ENCODE measurements at places on chromosomes 6 and 20. TPM values are rescaled to one million over a fixed set of nuclear protein-coding genes. Genes with fewer than 3 reads are reported as not detected.

Gene SLC22A16
- total RNA-seq: not detected

Gene COL21A1
- total RNA-seq: not detected

Gene SMIM29
- total RNA-seq: 27.7 TPM

Gene UNC5CL
- total RNA-seq: 2.2 TPM

GRCh38 chr20:64196847-64197306 is 32.6 kb downstream of the MYT1 start:
- H3K27ac ChIP-seq: no peak overlapping the region
- peaks cover 21% of the 10 kb centered on the region for H3K27me3 ChIP-seq
- no peak for DNase-seq

GRCh38 chr6:75624335-75624734 is 22.7 kb downstream of the SENP6 start:
- H3K4me1 ChIP-seq: peaks cover 29% of the 10 kb centered on the region
- H3K27me3 ChIP-seq: no peaks in the 10 kb centered on the region
- H3K4me3 ChIP-seq: no peak overlapping the region
- no peak overlapping the region for H3K27ac ChIP-seq
- DNase-seq: no peak
- peaks cover 41% of the 10 kb centered on the region for H3K36me3 ChIP-seq

DNA sequence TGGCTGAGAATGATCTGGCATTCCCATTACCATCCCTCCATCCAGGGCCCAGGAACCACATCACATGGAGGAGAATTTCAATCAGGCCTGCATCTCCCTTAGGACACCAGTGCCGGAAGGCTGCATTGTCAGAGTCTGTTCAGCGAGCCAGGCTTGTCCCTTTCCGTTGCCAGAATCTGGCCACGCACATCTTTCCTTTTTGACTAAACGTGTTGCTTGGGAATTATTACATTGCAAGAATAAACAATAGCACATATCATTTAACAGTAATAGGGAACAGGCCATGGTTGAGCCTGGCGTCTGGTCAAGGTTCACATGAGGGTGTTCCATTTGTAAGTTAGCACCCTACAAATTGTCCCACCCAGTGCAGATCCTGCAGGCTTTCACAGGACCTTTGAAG is 42.8 kb downstream of the SOBP start:
- H3K4me3 ChIP-seq: no peak overlapping the region
- no peaks in the 10 kb centered on the region for H3K27me3 ChIP-seq
- H3K4me1 ChIP-seq: no peaks in the 10 kb centered on the region
- no peaks in the 10 kb centered on the region for H3K36me3 ChIP-seq
- DNase-seq: no peak

DNA sequence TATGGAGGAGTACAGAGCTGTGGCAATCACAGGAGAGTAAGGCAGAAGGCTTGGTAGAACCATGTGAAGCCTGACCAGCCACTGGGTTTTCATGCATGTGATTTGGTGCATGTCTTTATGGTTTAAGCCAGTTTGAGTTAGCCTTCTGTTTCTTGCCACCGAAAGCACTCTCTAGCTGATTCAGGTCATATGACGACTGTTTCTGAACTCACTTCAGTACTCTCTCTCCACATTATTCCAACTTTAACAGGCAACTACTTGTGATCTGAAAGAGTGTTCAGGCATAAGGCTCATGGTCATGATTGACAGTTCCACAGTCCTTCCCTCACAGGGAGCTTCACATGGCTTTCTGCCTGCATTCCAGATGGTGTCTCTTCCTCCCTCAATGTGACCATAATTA is 63.3 kb upstream of the TAB2 start:
- no peaks in the 10 kb centered on the region for H3K36me3 ChIP-seq
- no peaks in the 10 kb centered on the region for H3K27me3 ChIP-seq
- no peak overlapping the region for H3K4me3 ChIP-seq
- peaks cover 16% of the 10 kb centered on the region for H3K4me1 ChIP-seq
- no peak overlapping the region for H3K27ac ChIP-seq

Measured in activated B cell treated with CpG ODN at 0.5 μM for 24 hours (primary cell).